ENCODE measurements at places on chromosomes 16 and 17.

DNA sequence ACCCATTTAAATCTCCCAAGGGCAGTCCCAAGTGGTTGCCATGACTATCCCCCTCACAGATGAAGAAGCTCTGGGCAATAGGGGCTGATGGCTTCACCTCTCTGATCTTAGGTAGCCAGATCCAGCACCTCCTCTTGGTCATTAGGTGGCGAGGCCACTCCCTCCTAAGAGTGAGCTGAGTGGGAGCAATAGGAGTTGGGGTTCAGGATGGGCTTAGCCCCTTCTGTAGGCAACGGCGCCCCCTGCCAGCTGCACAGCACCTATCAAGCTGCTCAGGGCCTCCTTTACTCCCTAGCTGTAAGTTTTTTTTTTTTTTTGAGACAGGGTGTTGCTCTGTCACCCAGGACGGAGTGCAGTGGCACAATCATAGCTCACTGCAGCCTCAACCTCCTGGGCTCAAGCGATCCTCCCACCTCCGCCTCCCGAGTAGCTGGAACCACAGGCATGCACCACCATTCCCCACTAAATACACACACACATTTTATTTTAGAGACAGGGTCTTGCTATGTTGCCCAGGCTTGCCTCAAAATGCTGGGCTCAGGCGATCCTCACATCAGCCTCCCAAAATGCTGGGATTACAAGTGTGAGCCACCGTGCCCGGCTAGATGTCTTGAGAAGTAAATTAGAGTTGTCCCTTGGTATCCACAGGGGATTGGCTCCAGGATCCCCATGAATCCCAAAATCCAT, 3.5 kb upstream of the RRAD start:
- DNase-seq, result no peak

DNA sequence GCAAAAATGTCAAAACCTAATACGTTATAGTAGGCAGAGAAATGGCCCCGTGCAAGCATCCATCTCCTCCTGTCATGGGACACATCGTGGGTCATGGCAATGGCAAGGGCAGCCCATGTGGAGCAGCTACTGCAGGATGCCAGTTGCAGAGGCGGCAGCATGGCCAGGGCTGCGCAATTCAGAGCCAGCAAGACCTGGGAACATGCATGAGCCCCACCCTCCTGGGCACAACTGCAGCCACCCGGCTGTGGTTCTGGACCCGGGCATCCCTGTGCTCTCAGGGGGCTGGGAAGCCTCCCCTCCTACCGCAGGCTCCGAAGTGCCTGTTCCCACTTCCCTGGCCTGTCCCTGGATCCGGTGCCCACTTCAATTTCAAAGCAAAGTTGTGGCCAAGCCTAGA, 203.6 kb downstream of the CPPED1 start:
- no peak for DNase-seq

GRCh38 chr16:22320572-22321339, 23.5 kb downstream of the POLR3E start:
- DNase-seq, result no peak

- no peak for DNase-seq
These were observed 4.8 kb upstream of the HOXB8 start for GRCh38 chr17:48619826-48620449.

GRCh38 chr17:77467521-77467920, 326.8 kb downstream of the SEC14L1 start:
- DNase-seq, result no peak
